NCI-H2081 (cell line): ENCODE measurements at places on chromosomes 7 and 10.
A peak's percentile ranks its signal among the peaks of the same experiment; 100 is the strongest.

- no peak for DNase-seq
These were observed 473.2 kb downstream of the REEP3 start for GRCh38 chr10:63994371-63994770.

DNA sequence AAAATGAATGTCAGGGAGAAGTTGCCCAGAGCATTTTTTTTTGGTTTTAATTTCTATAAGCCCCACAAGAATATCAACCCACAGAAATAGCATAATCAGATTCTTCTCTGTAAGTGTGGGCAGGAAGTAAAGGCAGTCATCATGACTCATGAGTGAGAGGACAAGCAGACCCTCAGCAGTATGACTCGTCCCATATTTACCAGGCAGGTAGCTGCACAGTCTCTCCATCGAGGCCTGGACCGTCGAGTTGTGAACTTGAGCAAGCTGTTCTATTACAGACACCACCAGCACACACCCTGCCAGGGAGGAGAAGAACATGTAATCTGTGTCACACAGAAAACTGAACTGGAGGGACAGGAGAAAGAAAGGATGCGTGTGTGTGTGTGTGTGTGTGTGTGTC, 37.8 kb downstream of the AOAH start:
- DNase-seq: no peak

DNA sequence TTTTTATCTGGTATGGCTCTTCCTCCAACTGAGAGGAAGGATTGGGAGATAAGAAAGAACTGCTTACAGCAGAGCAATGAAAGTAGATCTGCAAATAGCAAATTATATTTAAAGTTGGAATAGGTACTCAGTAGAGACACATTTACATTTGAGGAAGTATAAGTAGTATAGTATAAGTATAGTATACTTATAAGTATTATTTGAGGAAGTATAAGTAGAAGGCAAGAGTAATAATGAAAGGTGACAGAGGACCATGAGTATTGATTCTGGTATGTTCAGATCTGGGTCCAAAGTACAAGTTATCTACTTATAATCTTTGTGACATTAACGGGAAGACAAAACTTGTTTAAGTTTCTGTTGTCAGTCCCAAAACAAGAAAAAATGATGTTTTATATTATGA, 527.6 kb upstream of the SORCS1 start:
- DNase-seq: no peak

DNA sequence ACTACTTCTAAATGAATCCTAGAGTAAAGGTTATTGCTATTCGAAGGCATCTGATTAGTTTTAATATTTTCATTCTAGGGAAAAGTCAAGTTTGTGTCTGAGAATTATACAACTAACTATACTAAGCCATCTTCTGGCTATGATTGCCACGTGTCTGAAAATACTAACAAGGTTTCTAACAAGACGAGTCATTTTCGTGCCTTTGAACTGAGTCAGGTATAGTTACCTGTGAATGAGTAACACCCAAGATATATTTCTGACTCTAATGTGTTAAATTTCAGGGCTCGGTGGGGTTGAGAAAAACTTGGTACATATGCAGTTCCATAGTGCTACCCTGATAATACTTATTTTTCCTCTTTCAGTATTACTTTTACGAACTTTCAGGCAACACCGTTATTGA, 35.5 kb downstream of the TASOR2 start:
- DNase-seq: no peak

- DNase-seq: no peak
These were observed 47.6 kb downstream of the RPS24 start for GRCh38 chr10:78081292-78081691.

GRCh38 chr10:101397140-101397539, 43.2 kb downstream of the BTRC start:
- DNase-seq: peak; percentile 26

DNA sequence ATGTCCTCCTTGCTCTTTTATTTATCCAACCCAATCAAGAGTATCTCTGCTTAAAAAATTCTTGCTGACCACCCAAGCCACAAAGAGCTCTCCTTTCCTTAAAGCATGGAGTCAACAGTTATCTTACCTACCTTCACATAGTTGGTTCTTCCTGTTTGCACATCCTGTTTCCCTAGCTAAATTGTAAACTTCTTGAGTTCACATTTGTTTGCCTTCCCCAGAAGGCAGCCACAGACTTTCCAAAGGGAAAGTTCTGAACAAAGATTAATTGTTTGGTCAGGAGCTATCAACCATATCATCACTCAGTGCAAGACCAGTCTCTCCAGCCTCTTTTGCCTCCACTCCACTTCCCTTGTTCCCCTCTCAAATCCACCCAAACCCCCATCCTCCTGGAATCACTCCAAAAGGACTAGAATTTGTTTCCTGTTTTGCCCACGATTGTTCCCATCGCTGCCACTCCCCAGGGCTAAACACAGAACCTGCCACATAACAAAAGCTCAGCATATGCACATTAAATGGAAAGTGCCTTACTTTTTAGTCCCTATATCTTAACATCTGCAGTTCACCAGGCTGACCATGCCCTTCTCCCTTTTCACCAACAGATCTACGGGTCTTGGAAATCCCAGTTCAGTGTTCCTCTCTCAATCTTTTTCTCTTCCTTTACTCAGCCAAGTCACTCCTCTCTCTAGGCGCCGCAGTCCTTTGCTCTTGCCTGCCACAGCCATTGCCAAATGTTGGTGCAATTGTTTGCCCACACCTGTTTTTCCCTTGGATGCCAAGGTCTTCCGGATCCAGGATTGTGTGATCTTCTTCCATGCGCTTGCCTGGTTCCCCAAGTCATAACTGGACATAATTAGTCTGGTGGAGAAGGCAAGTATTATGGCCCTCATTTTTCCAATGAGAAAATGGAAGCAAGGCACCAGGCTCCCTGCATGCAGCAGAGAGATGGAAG, 265.5 kb downstream of the KCNMA1 start:
- DNase-seq: no peak

DNA sequence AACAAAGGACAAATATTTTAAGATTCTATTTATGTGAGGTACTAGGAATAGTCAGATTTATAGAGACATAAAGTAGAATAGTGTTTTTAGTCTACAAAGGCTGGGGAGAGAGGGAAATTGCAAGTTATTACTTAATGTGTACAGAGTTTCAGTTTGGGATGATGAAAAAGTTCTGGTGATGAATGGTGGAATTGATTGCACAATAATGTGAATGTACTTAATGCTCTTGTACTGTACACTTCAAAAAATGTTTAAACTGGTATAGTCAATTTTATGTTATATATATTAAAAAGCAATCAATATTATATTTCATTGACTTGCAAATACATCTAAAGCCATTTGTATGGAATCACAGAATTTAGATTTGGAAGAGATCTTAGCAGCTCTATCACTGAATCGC, 213.4 kb downstream of the PPP1R3A start:
- DNase-seq: no peak
